Activated CD8-positive, alpha-beta memory T cell treated with anti-CD3 and anti-CD28 coated beads, Interleukin-2, amount 10 ng/mL, durations not matched to agents 7 days and 5 days (primary cell): ENCODE measurements at places on chromosomes 5 and 9. TPM values are rescaled to one million over a fixed set of nuclear protein-coding genes. Genes with fewer than 3 reads are reported as not detected.

LHFPL2 gene
- total RNA-seq, result not detected

RIOK2 gene
- 28.0 TPM for total RNA-seq

NEUROG1 gene
- not detected for total RNA-seq

ANKRD55 gene
- total RNA-seq, result 0.26 TPM

UCK1 gene
- 29.6 TPM for total RNA-seq

- DNase-seq, result no peak
Observed at GRCh38 chr5:61416010-61416409, 84.0 kb downstream of the ZSWIM6 start.

GRCh38 chr5:131795228-131795627 lies 1.6 kb downstream of the FNIP1 start:
- no peak for DNase-seq

- no peak for DNase-seq
Observed at GRCh38 chr5:15131909-15132308, 260.3 kb upstream of the ANKH start.

DNA sequence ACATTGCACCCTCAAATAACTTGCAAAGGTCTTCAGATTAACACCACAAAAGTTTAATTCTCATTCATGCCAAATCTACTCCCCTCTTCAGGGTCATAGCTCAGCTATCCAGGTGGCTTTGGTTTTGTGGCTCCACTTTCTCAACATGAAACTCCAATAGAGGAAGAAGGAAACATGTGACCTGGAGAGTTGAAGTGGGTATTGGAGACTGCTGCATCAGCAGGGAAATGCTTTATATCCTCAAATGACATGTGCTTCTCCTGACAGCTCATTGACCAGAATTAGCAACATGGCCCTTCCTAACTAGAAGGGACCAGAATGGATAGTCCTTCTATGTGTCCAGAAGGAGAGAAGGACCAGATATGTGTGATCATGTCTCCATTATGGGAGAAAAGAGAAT lies 73.6 kb downstream of the TLR4 start:
- DNase-seq, result no peak

DNA sequence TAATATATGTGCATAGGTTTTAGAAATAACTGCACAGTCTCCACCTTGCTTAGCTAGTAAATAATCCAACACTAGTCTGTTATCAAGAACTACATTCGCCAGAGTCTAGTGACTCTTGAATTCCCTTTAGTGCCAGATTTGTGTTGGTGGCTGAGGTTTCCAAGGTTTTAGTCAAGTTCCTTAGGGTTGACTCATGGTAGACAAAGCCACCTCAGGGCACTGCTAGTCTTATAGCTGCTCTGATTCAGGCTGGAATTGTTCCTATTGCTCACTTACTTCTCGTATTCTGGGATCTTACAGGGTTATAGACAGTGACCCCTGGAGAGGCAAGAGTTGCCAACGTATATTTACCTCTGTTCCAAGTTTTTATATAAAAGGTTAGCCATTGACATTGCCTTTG lies 1369.8 kb upstream of the CDH9 start:
- DNase-seq, result no peak

DNA sequence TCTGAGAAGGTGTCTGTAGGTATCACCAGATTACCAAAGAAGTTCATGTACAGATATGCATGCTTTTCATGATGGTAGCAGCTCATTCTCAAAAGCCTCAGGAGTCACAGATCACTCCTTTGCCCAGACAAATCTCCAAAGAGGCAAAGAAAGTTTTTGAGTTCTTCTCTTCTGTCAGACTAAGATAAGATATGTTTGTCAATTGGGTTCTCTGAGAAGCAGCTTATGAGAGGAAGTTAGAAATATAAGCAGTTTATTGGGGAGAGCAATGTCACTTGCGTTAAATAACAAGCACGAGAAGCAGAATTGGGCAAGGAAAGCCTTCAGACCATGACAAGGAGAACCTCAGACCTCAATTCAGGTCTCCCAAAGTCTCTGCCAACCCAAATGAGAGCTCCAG lies 219.2 kb upstream of the KLF4 start:
- DNase-seq, result no peak

- peak; percentile 69 for DNase-seq
Observed at GRCh38 chr5:150734579-150735384, 24.0 kb downstream of the DCTN4 start.

GRCh38 chr5:132083071-132083678 lies 9.6 kb downstream of the CSF2 start:
- DNase-seq, result no peak
